Lung microvascular endothelial cell (primary cell): ENCODE measurements at places on chromosomes 6 and 20. TPM values are rescaled to one million over a fixed set of nuclear protein-coding genes. Genes with fewer than 3 reads are reported as not detected.

Gene FOXQ1
- not detected in 2 replicates for total RNA-seq

DNA sequence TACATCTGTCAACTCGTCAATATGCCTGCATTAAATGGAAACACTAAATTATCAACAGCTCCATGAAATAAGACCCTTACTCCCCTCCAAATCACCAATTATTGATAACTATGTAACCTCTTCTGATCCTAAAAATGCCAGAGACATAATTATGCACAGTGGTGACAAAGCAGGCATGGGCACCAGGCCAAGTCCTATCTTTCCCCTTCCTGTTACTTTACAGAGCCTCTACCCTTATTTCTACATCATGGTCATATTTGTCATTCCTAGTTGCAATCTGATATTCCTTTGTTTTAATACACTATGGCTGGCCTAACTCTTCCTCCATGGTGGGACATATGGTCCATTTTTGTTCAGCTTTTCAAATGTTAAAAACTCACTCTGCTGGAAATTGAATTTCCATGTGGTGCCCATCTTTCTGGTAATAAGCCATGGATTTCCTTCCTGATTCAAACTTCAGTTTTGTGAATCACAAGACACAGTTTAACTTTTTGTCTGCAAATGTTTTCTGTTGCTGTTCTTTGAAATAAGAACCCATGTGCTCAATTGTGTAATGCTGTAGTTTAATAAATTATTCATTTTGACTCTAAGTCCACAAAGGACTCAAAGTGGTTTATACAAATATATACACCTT is 41.8 kb upstream of the ARFGEF2 start:
- peak; percentile 66 for DNase-seq

- peak; percentile 65 for DNase-seq
These were observed 1.6 kb downstream of the PRDM1 start for GRCh38 chr6:106087548-106088325.

Gene SYCP2L
- total RNA-seq = not detected in 2 replicates

GRCh38 chr6:158516098-158516497 is 43.8 kb upstream of the TMEM181 start:
- DNase-seq = no peak

- DNase-seq = no peak
These were observed 53.0 kb upstream of the CDKAL1 start for GRCh38 chr6:20481281-20481680.

GRCh38 chr20:25050082-25050481 is 7.9 kb downstream of the ACSS1 start:
- DNase-seq = no peak

DNA sequence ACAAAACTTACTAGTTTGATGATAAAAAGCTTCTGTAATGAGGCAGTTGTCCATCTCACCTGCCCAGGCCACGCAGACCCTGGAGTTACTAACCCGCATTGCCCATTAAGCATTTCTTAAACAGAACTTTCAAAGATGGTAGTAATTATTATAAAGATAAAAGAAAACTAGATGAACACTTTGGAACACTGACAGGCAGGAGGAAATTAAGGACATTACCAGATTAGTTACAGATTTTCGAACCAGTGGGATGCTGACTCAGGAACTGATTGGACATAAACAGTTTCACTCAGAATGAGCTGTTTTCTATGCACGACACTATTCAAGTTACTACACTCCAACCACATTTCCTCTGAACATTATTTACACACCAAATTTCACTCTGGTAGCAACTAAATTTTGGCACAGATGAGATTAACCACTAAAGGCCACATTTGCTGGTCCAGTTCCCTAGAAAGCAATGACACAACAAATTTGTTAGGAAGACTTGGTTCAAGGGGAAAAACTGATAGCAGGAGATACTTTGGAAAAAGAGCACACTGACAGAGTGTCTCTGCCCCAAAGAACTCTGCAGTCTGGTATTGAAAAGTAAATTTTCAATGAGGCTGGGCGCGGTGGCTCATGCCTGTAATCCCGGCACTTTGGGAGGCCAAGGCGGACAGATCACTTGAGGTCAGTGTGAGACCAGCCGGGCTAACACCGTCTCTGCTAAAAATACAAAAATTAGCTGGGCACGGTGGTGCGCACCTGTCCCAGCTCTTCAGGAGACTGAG is 3.0 kb downstream of the ROMO1 start:
- DNase-seq = no peak

GRCh38 chr6:15232836-15233510 is 12.9 kb upstream of the JARID2 start:
- no peak for DNase-seq

GRCh38 chr6:165990216-165990615 is 177.4 kb downstream of the TBXT start:
- no peak for DNase-seq

DNA sequence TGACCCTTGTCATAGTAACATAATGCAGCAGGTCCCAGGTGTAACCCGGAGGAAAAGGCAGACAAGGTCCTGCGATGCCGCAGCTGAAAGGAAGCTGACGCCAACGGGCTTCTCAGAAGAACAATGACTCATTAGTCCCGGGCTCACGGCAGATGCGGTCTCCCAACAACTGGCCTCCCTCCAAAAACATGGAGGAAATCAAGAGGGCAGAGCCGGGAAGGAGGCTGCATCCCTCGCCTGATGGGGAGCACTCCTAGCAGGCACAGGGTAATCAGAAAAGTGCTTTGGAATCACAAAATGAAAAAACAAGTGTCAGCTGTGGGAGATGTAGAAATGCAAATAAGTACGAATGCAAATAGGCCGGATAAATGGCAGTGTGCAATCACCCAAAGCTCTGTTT is 165.2 kb upstream of the AGPAT4 start:
- peak; percentile 5 for DNase-seq

GRCh38 chr6:103107985-103108384 is 1714.5 kb downstream of the GRIK2 start:
- DNase-seq = no peak

DNA sequence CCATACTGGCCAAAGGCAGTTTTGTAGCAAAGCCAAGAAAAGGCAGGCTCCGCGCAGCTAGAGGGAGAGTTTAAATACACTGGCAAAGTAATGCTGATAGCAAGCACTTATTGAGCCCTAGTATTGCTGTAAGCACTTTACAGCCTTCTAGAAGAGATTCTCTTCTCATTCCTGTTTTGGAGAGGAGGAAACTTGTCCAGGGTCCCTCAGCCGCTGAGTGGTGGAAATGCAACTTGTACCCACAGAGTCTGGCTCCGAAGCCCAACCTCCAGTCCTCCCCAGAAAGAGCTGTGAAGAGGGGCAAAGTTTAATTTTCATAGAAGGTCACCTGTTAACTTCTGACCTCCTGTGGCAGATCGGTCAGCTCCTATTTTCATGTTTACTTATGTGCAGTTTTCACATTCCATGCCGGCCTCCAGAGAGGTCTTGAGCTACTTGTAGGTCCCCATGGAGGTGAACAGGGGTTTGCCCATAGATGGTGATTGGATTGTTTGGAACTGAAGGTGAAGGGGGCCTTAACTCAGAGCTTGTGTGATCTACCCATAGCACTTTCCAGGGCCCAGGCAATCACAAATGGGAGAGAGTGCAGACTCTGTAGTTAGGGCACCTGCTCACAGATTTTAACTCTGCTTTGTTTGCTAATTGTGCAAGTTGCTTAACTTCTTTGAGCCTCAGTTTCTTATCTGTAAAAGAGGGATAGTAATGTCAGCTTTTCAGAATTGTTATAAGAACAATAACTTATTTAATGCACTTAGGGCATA is 70.7 kb downstream of the LYRM2 start:
- no peak for DNase-seq

Gene BTN1A1
- total RNA-seq = not detected in 2 replicates

Gene TTLL9
- under 0.01 and 0.22 TPM in 2 replicates for total RNA-seq

GRCh38 chr6:26029570-26029856 is 57.7 kb upstream of the HFE start:
- DNase-seq = no peak

GRCh38 chr6:8947900-8948299 is 512.6 kb upstream of the SLC35B3 start:
- DNase-seq = no peak

Gene KIF13A
- 19.4 and 23.3 TPM in 2 replicates for total RNA-seq

Gene PACSIN1
- not detected in 2 replicates for total RNA-seq

GRCh38 chr20:10356628-10357027 is 77.4 kb downstream of the MKKS start:
- no peak for DNase-seq

Gene ANGPT4
- total RNA-seq = not detected in 2 replicates

- DNase-seq = no peak
These were observed 196.9 kb downstream of the LRFN2 start for GRCh38 chr6:40390144-40390800.

Gene CAGE1
- total RNA-seq = under 0.01 and 0.20 TPM in 2 replicates

GRCh38 chr6:160398674-160399271 is 50.6 kb downstream of the SLC22A3 start:
- no peak for DNase-seq

DNA sequence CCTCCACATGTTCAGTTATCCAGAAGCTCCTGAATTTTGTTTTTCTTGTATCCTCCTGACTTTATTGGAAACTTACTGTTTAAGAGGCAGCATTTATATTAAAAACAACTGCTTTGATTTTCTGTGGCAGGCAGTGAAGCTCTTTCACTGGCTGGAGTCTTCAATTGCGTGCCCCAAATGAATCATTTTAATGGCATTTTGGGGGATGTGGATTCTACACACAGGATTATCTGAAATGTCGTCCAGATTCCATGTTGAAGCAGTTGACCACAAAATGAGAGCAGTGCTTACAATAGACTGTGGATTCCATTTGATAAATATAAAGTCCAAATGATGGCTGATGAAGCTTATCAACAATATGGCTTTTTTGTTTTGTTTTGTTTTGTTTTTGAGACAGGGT is 41.0 kb upstream of the HIVEP1 start:
- no peak for DNase-seq

DNA sequence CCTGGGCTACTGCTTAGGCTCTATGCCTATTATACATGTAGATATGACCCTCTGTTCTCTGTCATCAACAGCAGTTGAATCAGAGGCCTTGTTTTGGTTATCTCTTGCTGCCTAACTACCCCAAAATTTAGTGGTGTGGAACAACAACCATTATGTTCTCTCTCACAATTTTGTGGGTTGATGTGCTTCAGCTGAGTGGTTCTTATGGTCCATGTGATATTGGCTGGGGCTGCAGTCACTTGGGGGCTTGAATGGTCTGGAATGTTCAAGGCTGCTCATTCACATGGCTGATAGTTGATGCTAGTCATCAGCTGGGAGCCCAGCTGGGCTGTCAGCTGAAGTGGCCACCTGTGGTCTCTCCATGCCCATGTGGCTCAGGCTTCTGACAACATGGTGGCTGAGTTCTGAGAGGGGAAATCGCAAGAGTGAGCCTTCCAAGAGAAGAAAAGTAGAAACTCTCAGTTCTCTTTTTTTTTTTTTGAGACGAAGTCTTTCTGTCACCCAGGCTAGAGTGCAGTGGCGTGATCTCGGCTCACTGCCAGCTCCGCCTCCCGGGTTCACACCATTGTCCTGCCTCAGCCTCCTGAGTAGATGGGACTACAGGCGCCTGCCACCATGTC is 47.8 kb downstream of the SHLD1 start:
- DNase-seq = no peak

GRCh38 chr6:16578695-16579285 is 182.5 kb downstream of the ATXN1 start:
- no peak for DNase-seq

DNA sequence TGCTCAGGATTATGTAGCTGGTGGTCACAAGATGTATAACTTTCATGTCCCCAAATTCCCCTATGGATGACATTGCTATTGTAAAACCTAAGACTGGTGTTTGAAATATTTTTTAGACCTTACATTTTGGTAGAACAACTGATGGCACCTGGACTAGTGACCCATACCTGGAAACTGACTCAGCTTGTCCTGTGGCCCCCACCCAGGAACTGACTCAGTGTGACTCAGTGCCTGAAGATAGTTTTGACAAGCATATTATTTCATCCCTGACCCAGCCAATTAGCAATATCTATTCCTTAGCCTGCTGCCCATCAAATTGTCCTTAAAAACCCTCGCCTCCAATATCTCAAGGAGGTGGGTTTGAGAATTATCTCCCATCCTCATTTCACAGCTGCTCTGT is 90.9 kb upstream of the GRIK2 start:
- no peak for DNase-seq

Gene ELMO2
- 17.4 and 24.8 TPM in 2 replicates for total RNA-seq

Gene NKX2-2
- total RNA-seq = not detected in 2 replicates

GRCh38 chr20:33773412-33774089 is 37.6 kb upstream of the CHMP4B start:
- DNase-seq = no peak

DNA sequence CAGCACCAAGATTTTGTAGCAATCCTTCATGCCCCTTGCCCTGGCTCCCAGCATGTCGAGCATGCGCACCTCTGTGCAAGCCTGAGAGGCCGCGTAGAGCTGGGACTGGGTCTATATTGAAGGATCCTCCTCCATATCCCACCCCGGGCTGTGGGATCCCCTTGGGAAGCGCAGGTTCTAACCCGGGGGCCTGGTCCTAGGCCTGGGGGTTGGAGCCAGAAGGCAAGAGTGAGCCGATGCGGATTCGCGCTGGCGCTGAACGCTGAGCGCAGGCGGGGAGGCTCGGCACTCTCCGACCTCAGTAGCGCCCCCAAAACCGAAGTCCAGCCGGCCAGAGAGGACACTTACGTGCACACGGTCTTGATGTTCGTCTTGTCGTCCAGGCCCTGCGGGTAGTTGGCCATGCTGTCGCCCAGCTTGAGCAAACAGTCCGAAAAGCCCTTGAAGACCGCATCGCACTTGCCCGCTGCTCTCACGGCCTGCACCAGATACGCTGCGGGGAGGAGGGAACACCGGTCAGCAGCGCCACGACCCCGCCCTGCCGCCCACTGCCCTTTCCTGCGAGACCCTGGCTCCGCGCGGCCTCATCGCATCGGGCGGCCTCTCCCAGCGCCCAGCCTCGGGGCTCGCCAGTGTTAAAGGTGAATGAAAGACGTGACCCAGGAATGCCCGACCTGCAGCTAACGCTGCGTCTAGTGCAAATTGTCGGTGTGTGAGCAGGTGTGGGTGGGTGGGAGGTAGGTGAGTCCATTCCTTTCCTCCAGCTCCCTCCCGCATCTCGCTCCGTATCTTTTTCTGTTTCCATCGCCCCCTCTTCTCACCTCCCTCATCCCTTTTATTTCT is 4.5 kb downstream of the NRN1 start:
- no peak for DNase-seq

DNA sequence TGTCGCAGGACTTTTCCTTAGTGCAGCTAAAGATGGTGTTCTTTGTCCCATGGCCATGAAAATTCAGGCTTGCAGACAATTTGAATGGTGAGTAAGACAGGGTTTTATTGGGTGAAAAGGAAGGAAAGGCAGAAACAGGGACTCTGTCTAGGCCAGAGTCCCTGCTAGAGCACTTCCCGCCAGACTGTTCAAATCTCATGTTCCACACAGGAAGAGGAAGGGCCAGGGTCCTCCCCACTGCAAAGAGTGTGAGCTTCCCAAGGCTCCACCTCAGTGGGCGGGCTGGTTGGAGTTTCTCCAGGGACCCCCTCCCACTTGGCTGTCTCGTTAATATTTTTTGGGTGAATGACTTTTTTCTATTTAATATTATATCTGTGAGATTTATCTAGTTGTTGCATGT is 29.0 kb downstream of the COL19A1 start:
- DNase-seq = no peak

GRCh38 chr20:17663486-17663885 is 18.6 kb downstream of the RRBP1 start:
- no peak for DNase-seq
